ENCODE measurements at places on chromosomes 13 and 19.

GRCh38 chr19:32029235-32029634 lies 316.2 kb upstream of the ZNF507 start:
- DNase-seq, result no peak

DNA sequence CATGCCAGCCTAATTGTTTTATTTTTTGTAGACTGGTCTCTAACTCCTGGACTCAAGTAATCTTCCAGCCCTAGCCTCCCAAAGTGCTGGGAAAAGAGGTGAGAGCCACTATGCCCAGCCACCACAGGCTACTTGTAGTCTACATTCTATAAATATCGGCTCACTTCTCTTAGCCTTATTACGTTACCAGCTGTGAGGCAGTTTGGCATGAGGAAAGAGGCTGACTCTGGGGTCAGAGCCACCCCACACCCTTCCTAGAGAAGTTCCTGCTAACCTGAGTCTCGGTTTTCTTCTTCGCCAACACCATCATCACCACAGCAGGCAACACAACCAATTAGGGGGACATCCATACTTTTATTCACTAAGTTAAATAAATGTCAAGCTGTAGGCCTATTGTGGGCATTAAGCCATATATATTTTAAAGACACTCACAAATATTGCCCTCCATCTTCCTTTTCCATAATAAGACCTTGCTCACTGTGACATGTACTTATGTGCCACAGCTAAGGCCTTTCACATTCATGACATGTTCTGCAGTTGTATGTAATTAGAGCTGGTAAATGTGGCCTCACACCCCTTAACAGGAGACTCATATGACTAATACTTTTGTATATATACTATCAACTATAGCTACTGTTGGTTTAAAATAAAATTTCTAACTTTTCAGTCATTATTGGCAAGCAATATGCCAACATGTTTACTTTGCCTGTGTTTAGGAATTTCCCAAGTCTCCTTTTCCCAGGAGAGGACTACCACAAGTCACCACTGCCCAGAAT lies 5.7 kb downstream of the SLC25A30 start:
- no peak for DNase-seq

- no peak for DNase-seq
Observed at GRCh38 chr13:97875911-97876310, 77.6 kb upstream of the IPO5 start.

DNA sequence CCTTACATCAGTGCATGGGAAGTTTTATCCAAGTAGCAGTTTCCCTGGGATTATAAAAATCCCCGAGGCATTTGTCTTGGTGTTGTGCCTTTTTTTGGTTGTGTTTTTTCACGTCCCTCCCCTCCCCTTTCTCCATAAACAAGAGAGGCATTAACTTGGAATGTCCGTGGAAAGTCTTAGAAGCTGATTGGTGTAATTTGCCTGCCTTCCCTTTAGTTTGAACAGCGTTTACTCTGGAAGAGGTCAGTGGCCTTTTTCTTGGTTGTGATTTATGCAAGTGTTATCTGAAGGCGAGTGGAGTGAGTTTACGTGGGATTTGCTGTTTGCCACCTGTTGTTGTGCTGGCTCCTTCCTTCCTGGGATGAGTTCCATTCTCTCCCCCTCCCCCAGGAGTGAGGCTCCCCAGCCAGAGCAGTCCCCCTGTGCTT lies 7.2 kb downstream of the ACTN4 start:
- no peak for DNase-seq

GRCh38 chr13:96532804-96533203 lies 442.9 kb downstream of the HS6ST3 start:
- DNase-seq, result no peak

- DNase-seq, result no peak
Observed at GRCh38 chr19:35944556-35944955, 8.4 kb downstream of the LRFN3 start.
